ENCODE measurements at places on chromosomes 5 and 9.

GRCh38 chr5:126339215-126339805, 83.9 kb upstream of the GRAMD2B start:
- peak; percentile 68 for DNase-seq

- no peak for DNase-seq
These were observed 187.1 kb upstream of the WWC1 start for GRCh38 chr5:168104350-168104749.

- DNase-seq, result peak; percentile 95
These were observed at the start of gene TUT7 for GRCh38 chr9:86354011-86354817. TSS of gene TUT7 (minus strand) at chr9:86354410. CDS start at chr9:86353199, 1,211 bp downstream.

DNA sequence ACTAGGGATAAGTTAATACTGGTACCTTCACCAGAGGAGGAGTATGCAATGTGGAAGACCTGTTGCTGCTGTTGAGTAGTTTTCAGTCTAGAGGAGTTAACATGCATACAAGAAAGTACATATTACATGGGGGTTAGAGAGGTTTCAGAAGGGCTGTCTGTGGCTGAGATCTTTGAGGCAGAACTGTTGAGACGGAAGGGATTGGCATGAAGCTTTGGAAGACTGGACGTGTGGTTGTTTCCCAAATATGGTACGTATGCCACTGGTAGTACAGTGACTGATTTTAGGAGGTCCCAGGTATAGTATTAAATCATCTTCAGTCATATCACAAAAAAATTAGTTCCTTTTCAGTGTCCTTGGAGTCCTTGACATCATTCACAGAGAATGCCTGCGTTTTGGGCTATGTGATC, 17.6 kb downstream of the TNFAIP8 start:
- no peak for DNase-seq

DNA sequence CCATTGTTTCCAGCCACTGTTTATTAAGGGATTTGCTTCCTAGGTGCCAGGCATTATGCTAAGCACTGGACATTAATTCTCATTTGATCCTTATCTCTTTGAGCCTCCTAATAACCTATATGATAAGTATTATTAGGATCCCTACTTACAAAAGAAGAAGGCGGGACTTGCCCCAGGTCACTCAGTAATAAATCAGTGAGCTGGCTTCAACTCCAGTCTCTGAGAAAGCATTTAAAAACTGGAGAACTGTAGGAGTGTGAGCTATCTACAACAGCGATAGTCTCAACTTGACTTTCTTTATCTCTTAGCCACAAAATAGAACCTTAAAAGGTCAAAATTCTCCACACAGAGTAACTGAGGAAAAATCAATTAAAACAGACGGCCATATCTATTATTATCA, 155.0 kb downstream of the GNAQ start:
- no peak for DNase-seq

GRCh38 chr9:98132158-98132557, 13.1 kb upstream of the TRIM14 start:
- DNase-seq, result no peak

DNA sequence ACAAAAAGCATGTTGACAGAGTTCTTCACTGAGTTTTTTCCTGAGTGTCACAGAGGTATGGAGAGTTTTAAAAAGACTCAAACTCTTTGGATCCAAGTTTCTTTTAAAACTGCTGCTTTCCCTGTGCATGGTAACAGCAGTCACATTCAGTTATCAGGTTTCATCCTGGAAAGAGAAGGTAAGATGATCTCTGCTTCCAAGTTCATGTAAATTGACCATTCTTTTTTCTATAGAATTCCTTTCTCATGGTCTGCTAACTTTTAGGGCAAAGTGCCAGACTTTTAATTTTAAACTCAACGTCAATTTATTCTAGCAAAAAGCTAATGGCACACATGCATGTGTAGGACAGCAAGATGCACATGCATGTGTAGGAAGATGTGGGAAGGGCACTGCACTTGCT, 52.5 kb upstream of the PRLR start:
- DNase-seq, result no peak

GRCh38 chr5:951940-952596, 56.5 kb upstream of the NKD2 start:
- DNase-seq, result no peak

DNA sequence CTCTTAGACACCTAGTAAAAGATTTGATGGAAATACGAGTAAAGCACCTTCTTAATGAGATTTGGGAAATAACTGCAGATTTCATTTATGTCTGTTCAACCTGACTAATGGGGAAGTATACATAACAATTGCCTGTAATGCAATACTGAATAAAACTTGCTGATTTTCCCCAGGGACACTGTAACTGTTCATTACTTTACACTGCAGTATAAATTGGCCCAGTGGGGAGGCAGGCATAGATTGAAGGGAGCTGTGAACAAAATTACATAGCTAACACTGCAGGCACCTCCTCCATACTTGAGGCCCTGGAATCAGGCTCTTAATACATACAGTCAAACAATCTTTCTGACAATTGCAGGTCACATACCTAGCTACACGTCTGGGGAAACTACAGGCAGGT, 216.2 kb downstream of the PTPRD start:
- DNase-seq, result no peak

GRCh38 chr5:33901156-33901555, 9.4 kb upstream of the ADAMTS12 start:
- no peak for DNase-seq

DNA sequence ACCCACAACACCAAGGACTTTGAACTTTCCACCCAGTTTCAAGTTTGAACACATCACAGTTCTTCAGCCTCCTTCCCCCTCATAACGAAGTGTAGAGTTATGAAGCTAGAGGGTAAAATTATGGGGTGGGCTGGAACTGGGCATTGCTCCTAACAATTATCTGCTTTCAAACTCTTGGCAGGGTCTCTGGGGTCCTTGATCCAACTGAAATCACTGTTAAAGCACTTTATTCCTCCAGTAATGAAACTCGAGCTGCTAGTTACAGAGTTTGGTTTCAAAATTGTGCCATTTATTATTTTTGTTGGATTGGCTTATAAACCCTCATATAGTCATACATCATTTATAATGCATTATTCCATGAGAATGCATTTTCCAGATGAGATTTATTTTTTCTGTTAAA, 158.5 kb downstream of the RGS3 start:
- no peak for DNase-seq

DNA sequence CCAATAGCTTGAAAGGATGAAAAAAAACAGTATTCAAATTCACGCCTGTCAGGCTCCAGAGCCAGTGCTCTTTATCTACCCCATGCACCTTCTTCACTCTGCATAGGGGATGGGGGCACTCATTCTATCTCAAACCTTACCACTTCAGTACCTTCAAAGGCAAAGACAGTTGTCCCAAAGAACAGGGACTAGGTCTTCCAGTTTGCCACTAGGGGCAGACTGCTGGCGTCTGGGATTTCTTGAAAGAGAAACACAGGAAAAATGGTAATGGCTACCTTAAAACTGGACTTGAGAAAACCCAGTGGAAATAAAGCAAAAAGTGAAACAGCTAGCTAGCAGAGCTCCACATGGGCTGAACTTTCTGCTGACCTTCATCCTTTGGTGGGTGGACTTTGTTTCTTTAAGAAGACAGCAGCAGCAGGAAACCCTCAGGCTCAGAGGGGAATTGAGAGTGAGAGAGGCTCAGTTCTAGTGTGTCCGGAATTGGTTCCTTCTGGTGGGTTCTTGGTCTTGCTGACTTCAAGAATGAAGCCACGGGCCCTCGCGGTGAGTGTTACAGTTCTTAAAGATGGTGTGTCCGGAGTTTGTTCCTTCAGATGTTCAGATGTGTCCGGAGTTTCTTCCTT, 41.0 kb upstream of the SLC36A1 start:
- DNase-seq, result peak; percentile 27

- no peak for DNase-seq
These were observed at the start of gene ISL1 for GRCh38 chr5:51383131-51384121. TSS of gene ISL1 (plus strand) at chr5:51383448. CDS start at chr5:51383672, 224 bp downstream.

- no peak for DNase-seq
These were observed 118.2 kb downstream of the FRMD3 start for GRCh38 chr9:83419961-83420360.

DNA sequence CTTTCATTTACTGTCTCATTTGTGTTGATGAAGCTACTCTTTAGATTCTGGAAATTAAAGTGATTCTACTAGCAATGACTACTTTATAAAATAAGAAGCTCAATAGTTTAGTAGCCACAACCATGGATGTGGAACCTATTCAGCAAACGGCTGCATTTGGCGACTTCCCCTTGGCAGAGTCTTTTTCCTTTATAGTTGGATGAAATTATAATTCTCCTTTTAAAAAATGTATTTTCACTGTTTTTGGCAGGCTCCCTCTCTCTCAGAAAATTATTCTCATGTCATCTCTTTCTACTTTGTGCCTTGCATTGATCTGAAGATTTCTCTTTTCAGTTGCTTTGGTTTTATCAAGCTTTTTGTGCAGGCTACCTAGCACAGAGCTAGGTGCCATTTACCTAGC, 50.6 kb upstream of the KCNN2 start:
- no peak for DNase-seq

GRCh38 chr5:158410976-158411375, 552.0 kb upstream of the CLINT1 start:
- no peak for DNase-seq

DNA sequence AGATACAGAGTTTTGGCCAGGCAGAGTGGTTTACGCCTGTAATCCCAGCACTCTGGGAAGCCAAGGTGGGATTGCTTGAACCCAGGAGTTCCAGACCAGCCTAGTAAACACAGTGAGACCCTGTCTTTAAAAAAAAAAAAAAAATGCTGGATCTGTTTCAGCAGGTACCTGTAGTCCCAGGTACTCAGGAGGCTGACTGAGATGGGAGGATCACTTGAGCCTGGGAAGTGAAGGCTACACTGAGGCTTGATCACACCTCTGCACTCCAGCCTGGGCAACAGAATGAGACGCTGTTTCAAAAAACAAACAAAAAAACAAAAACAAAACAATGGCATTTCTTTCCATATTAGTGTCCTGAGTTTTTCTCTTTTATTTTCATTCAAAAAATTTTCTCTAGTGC, 19.0 kb downstream of the UNC13B start:
- DNase-seq, result no peak

DNA sequence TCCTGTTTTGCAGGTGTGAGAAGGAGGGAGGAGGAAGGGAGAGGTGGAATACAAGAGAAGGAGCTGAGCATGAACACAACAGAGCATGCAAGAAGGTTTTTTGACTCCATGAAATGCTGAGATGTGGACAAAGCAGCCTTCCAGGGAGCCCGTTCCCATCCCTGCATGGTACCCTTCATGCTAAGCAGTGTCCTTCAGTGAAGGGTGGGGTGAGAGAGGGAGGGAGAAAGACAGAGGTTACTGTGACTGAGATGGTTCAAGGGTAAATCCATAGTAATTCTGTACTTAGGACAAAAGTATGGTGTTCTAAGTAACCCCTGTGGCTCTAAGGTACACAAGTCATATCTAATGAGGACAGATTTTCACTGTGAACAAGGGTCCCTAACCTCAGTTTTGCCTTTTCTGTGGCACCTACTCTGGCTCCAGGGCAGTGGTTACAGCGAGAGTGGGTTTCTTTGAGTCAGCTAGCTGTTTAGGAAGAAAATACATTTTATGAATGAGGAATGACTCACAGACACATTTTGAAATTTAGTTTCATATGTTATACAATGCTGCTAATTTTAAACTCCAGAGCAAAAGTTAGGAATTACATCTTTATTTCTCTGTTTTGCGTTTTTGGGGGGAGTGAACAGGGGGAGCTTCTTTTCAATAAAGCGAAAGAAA, 184.9 kb upstream of the SLC12A2 start:
- no peak for DNase-seq

DNA sequence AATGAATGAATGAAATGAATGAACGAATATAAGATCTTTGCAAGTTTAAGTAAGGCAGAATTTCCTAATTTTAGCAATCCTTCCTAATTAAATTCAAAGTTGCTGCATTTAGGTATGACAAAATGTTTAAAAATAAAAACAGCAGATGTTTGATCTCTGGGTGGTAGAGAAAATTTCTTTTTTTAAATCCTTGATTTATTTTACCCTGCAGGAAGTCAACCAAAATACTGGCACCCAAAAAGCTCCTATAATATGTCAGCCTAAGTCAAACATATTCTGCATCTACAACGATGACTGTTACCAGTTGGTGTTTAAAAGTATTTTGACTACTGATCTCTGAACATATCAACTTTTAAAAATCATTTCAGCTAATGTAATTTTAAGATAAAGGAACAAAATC, 58.4 kb downstream of the TTC39B start:
- DNase-seq, result no peak

DNA sequence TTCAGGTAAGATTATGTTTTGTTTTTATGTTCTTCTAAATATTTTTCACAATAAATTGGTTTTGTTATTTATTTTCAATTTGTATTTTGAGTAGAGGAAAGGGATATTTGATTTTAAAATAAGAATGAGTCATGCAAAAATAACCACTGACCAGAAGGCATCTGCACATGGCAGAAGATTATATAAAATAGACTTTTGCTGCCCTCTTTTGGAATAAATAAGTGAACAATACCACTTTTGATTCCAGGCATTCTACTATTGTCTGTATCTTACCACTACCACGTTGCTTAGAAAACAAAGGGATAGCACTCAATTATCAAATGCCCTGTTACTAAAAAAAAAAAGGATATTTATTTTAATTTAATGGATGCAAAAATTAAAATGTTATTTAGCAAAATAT, 227.3 kb upstream of the ITGA1 start:
- no peak for DNase-seq

DNA sequence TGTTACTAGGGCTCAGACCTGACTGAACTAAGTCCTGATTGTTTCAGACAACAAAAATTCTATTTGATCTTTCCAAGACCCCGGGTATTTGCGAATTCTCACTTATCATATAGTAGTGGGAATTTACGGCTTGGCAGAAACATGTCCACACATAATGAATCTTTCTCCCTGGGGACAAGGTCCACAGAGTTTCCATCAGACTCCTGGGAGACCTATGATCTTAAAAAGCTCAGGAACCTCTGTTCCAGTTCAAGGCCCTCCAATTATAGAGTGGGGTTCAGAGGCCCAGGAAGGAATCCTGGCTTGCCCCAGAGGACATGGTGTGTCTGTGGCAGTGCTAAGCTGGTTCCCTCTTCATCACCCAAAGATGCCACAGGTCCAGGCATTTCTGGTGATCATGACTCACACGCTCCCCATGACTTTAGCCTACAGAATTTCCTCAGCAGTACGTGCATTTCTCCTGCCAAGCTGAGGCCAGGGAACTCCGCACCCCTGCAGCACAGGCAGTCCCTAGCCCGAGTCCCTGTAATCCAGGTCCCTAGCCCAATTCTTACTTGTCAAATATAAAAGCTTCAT, 12.6 kb downstream of the RAPGEF1 start:
- no peak for DNase-seq

DNA sequence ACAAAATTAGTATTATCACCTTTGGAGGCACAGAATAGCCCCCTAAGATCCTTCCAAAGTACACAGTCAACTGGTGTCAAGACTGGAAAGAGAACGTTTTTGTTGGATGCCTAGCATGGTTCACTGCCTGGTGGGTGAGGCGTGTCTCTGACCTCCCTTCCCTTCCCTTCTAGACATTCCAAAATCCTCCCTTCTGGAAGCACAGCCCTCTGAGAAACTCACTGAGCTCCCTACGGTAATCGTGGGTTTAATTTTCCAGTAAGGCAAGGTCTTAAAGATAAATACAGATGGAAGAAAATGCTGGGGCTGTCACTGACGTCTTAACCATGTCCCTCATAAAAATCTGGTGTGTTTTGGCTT, 138.8 kb downstream of the LIFR start:
- DNase-seq, result no peak

All from hematopoietic multipotent progenitor cell treated with erythropoietin and hydrocortisone succinate and interleukin-3 and kit ligand, for 15 days (in vitro differentiated cells).